Neural progenitor cell (in vitro differentiated cells): ENCODE measurements at places on chromosomes 11 and 22.

DNA sequence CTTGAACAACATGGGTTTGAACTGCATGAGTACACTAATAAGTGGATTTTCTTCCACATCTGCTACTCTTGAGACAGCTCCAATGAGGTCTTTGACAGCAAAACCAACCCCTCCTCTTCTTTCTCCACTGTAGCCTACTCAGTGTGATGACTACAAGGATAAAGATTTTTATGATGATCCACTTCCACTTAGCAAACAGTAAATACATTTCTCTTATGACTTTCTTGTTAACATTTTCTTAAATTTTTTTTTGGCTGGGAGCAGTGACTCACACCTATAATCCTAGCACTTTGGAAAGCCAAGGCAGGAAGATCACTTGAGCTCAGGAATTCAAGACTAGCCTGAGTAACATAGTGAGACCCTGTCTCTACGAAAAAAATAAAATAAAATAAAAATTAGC, 9.9 kb upstream of the EIF4G2 start:
- no peak overlapping the region for H3K27ac ChIP-seq
- no peaks in the 10 kb centered on the region for H3K4me1 ChIP-seq
- no peak overlapping the region for H3K4me3 ChIP-seq
- H3K36me3 ChIP-seq = no peaks in the 10 kb centered on the region

GRCh38 chr22:46239261-46240048, 10.6 kb downstream of the CDPF1 start:
- no peaks in the 10 kb centered on the region for H3K27me3 ChIP-seq
- H3K36me3 ChIP-seq = no peaks in the 10 kb centered on the region
- H3K27ac ChIP-seq = no peak overlapping the region

GRCh38 chr11:57776031-57776521, 14.5 kb downstream of the CTNND1 start:
- peak overlapping the region; percentile 34 for H3K4me3 ChIP-seq
- H3K4me1 ChIP-seq = peaks cover 63% of the 10 kb centered on the region
- DNase-seq = peak; percentile 69
- H3K36me3 ChIP-seq = no peaks in the 10 kb centered on the region
- peak overlapping the region; percentile 98 for H3K27ac ChIP-seq

DNA sequence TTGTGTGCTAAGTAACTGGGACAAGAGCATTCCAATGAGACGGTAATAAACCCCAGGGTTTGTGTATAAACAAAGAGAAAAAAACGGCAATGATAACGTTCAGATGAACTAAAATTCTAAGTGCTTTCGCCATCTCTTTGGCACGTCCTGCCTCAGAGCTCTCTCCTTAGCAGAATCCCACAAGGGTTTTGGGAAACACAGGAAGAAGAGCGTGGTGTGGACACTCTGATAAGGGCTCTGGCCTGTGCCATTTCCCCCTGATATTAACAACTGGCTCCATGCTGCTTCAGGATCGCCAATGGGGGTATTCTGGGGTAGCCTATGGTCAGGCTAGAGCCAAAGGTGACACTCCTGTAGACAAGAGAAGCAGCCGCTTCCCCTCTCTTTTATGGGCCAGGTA, 18.4 kb downstream of the ABCC8 start:
- no peaks in the 10 kb centered on the region for H3K36me3 ChIP-seq
- DNase-seq = no peak
- H3K27me3 ChIP-seq = no peaks in the 10 kb centered on the region
- H3K4me1 ChIP-seq = peaks cover 8% of the 10 kb centered on the region
- no peak overlapping the region for H3K27ac ChIP-seq

DNA sequence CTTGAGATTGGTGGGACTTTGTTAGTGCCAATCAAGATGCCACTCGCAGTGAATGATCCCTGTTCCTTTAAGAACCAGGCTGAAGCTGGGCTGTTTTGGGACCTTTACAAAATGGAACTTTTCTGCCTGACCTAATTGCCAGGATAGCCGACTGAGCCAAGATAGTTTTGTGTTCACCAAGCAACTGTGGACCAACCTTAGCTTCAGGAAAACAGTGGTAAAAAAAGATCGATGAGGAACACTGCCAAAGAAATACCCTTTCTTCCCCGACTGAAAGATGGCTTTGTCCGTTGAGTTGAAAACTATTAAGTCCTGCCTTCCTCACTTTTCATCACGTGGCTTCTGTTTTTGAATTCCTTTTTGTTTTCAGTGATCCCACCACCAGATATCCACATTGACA, 157.9 kb upstream of the SORL1-AS1 start:
- no peak overlapping the region for H3K4me3 ChIP-seq
- no peak overlapping the region for H3K27ac ChIP-seq
- H3K36me3 ChIP-seq = no peaks in the 10 kb centered on the region
- H3K27me3 ChIP-seq = no peaks in the 10 kb centered on the region
- no peaks in the 10 kb centered on the region for H3K4me1 ChIP-seq
- no peak for DNase-seq

DNA sequence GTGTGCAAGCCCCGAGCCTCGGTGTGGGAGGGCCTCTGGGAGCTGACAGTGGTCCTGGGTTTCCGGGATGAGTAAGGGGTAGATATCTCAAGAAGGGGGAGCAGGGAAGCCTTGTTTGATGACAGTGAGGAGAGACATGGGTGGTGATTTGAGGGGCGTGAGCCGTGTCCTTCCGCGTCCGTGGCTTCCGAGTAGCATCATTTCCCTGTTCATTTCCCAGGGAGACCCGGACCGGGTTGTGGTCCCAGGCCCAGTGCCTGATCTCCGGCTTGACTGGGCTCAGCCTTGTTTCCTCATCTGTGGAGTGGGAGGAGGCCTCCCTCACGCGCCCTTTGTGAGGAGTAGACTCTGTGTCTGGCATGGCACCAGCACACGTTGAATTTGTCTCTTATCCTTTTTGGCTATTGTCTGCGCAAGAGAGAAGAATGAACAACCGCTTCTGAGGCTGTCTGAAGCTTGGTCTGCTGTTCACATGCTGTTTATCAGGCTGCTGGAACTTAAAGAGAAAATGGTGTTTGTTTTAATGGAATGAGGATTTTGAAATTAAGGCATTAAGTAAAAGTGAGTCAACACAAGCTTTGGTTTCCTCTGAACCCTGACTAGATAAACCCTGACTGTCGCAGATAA, 348.5 kb downstream of the TBC1D22A start:
- no peaks in the 10 kb centered on the region for H3K4me1 ChIP-seq
- no peak for DNase-seq
- H3K36me3 ChIP-seq = no peaks in the 10 kb centered on the region

- no peak overlapping the region for H3K27ac ChIP-seq
- H3K4me3 ChIP-seq = no peak overlapping the region
- H3K27me3 ChIP-seq = no peaks in the 10 kb centered on the region
- H3K36me3 ChIP-seq = peaks cover 19% of the 10 kb centered on the region
- H3K4me1 ChIP-seq = no peaks in the 10 kb centered on the region
Measured at GRCh38 chr11:77789061-77789730, 31.3 kb downstream of the RSF1 start.

DNA sequence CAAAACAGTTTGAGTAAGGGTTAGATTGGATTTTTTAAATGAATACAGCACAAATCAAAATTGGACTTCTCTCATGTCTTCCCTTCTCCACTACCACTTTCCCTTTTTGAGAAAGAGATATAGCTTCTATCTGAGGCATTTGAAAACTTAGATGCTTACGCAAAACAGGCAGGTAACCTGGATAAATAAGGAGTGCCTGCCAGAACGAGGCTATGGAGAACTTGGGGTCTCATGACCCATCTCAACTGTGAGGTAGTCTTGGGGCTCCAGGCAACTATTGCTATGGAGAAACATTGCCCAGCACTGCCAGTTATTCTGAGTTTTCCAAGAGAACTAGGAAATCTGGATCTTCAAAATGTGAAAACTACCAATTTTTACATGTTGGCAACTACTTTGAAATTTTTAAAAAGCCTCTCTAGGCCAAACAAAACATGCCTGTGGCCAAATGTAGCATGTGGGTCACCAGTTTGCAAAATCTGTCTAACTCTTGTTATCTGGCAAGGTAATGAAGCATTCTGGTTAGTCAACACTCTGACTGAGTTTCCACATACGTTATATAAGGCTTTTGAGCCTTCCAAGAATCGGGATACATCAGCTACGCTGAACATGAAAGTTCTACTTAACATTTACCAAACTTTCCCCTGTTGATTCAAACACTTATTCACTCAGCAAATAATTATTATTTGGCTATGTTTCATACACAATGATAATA, 752.7 kb downstream of the KCNA4 start:
- H3K4me3 ChIP-seq = no peak overlapping the region
- H3K27me3 ChIP-seq = no peaks in the 10 kb centered on the region
- no peak for DNase-seq
- H3K36me3 ChIP-seq = no peaks in the 10 kb centered on the region

DNA sequence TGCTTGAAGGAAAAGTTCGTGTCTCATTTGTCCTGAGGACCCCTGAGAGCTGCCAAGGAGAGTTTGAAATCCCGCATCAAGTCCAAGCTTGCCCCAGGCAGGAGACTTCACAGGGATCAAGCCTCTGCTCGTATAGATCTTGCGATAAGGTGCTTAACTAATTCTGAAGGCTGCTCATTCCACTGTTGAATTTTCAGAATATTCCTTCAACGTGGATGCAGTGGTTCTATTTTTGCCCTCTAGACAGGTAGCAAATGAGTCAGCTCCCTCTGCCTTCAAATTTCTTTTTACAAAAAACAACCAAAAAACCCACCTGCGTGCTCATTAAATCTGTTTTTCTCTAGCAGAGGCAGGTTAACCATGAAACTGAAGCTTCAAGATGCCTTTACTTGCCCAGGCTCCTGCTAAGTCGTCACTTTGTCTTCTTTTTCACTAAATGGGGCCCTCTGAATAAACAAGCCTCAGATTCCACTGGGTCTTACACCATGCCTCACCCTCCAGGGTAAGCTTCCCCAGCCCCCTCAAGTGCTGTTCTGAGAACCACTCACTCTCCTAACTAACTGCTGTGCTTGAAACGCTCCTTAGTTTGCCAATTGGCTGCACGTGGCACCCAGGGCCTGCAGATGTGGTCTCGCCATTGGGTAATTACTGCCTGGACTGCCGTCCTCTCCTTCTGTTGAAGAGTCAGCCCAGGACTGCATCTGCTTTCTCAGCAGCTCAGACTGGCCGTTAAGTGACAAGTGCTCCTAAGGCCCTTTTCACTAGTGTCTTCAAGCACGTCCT, 105.0 kb downstream of the TRPC6 start:
- no peaks in the 10 kb centered on the region for H3K4me1 ChIP-seq
- DNase-seq = peak; percentile 16
- H3K4me3 ChIP-seq = no peak overlapping the region
- no peaks in the 10 kb centered on the region for H3K36me3 ChIP-seq
- H3K27me3 ChIP-seq = no peaks in the 10 kb centered on the region
- H3K27ac ChIP-seq = no peak overlapping the region

DNA sequence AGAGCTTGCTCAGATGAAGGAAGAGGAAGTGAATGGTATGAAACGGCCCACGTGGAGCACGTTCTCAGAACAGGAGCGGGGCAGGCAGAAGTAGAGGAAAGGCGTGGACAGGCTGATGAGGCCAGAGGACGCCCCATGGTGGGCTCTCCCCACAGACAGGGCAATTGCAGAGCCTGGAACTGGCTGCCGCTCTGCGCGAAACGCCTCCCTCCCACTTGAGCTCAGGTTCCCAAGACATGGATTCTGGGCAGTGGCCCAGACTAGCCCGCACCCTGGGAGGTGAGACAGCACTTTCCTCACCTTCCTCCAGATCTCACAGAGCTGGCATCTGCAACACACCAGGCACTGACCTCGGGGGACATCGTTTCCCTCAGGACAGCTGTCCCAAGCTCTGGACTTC, 117.6 kb downstream of the PHF21B start:
- no peak for DNase-seq
- H3K27me3 ChIP-seq = no peaks in the 10 kb centered on the region
- H3K4me1 ChIP-seq = no peaks in the 10 kb centered on the region
- H3K36me3 ChIP-seq = no peaks in the 10 kb centered on the region

GRCh38 chr11:99614352-99614751, 593.6 kb downstream of the CNTN5 start:
- no peak overlapping the region for H3K4me3 ChIP-seq
- peak; percentile 65 for DNase-seq
- no peaks in the 10 kb centered on the region for H3K27me3 ChIP-seq
- H3K36me3 ChIP-seq = no peaks in the 10 kb centered on the region
- peaks cover 7% of the 10 kb centered on the region for H3K4me1 ChIP-seq

DNA sequence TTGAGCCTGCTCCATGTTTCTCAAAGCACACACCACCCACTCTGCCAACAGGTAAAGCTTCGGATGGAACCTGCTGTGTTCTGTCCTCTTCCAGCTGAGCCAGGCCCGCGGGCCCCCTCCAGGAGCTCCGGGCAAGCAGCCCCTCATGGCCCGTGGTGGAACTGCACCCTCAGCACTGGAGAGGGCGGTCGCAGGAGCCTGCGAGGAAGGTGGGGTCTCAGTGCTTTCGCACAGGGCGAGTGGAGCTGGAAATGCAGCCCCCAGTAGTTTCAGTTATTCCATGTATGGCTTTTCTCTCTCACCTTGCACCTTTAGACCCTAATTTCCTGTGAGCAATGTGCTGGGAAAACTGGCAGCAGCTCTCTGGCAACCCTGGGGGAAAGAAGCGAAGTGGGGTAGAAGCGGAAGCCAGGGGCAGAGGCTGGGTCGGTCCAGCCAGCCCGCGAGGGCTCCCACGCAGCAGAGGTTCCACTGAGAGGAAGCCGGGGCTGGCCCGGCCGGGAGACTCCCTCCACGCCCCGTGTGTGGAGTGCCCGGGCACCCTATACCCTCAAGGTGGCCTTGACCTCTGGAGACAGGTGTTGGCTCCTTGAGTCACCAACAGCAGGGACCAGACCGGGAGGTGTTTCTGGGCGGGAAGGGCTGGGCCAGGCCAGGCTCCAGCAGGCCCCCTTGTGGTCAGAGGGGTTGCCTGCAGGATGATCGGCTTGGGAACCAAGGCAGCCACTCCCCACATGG, 119.9 kb upstream of the TMEM45B start:
- H3K27ac ChIP-seq = no peak overlapping the region
- DNase-seq = peak; percentile 83
- no peaks in the 10 kb centered on the region for H3K36me3 ChIP-seq
- H3K27me3 ChIP-seq = peaks cover 19% of the 10 kb centered on the region
- no peaks in the 10 kb centered on the region for H3K4me1 ChIP-seq
- peak overlapping the region; percentile 39 for H3K4me3 ChIP-seq

- peaks cover 17% of the 10 kb centered on the region for H3K4me1 ChIP-seq
- H3K27me3 ChIP-seq = no peaks in the 10 kb centered on the region
- DNase-seq = no peak
- H3K27ac ChIP-seq = no peak overlapping the region
Measured at GRCh38 chr11:75815345-75816168, 547 bp downstream of the UVRAG start.
